ENCODE measurements at places on chromosomes 3 and 15.

DNA sequence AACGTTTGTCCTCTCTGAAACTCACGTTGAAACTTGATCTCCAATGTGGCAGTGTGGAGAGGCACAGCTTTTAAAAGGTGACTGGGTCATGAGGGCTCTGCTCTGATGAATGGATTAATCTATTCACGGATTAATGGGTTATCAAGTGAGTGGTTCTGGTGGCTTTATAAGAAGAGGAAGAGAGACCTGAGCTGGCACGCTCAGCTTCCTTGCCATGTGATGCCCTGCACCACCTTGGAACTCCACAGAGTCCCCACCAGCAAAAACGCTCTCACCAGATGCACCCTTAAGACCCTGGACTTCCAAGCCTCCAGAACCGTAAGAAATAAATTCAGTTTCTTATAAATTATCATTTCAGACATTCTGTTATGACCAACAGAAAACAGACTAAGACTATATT lies 2.6 kb downstream of the PPP1R2 start:
- no peak for DNase-seq

DNA sequence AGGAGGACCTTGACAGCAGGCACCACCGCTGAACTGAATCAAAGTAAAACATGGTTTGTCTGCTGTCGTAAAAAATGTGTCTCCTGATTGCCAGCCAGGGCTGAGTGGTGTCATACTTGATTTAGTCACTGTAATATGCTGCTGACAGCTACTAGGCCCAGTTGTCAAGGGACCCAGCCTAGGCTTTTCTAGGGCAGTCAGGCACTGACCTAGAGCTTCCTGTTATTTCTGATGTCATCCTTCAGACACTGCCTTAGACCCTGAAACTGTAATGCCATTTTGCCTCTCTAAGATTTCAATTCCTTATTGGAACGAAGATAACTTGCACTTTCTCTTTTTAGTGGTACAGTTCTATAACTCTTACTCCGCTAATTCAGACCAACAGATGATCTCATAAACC lies 2.6 kb upstream of the MRPL3 start:
- no peak for DNase-seq

GRCh38 chr3:182802413-182803390 lies 9.4 kb downstream of the ATP11B start:
- no peak for DNase-seq

DNA sequence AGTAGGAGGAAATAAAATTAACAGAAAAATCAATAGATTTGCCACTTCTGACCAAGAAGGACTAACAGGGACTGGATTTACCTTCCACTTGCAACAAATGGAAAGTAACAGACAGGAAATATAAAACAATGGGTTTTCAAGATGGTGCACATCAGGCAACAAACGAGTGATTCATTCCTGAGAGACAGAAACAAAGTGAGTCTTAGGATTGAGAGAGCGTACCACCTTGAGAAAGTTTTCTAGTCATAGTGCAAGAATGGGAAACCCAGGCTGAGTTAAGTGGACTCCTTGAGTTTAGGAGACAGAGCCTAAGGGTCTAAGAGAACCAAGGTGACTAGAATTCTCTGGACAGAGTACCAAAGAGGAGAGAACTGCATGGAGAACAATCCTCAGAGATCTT lies 101.7 kb downstream of the PPP2R3A start:
- DNase-seq, result no peak

- DNase-seq, result no peak
Observed at GRCh38 chr3:169044331-169045113, 619.0 kb downstream of the MECOM start.

DNA sequence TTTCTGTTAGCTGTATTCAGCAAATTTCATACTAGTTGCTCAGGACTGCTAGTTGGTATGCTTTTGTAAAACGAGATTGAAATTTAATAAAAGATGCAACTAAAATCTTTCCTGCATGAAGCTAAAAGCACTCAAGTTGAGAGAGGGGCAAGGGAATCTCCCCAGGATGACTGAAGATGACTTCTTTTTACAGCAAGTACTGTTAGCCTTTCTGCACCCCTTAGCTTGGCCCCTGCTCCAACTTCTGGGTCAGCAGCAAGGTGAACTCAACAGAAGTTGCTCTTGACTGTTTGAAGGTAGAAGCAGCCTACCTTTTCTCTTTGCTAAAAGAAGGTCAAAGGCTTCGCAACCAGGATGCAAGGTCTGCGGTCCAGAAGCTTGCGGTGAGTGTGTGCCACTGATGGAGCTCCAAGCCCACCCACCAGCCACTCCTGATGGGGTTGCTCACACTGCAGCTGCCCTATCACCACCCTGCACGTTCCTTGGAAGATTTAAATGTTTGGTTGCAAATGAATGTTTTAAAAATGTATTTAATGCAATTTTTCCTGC lies 32.5 kb downstream of the NME9 start:
- no peak for DNase-seq

- no peak for DNase-seq
Observed at GRCh38 chr3:197561926-197562325, 6.2 kb upstream of the BDH1 start.

- no peak for DNase-seq
Observed at GRCh38 chr15:22240403-22240802, 160.1 kb downstream of the OR4M2 start.

GRCh38 chr3:137008976-137009375 lies 51.2 kb downstream of the IL20RB start:
- no peak for DNase-seq

DNA sequence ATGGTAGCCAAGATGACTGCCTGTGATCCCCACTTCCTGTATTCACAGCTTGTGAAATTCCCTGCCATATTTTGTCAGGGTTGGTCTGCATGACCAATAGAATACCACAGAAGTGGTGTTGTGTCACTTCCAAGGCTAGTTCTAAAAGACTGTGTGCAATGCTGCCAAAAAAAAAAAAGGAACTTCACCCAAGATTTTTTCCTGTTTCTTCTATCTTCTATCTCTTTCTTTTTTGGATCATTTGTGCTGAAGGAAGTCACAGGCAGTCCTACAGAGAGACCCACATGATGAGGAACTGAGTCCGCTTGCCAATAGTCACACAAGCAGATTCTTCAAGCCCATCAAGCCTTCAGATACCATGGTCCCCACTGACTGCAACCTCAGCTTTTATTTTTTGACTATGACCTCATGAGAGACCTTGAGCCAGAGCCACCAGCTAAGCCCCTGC lies 18.1 kb upstream of the RAF1 start:
- no peak for DNase-seq

GRCh38 chr3:180180795-180181194 lies 144.1 kb upstream of the PEX5L start:
- no peak for DNase-seq

GRCh38 chr3:18825665-18826064 lies 322.6 kb upstream of the KCNH8 start:
- DNase-seq, result no peak

DNA sequence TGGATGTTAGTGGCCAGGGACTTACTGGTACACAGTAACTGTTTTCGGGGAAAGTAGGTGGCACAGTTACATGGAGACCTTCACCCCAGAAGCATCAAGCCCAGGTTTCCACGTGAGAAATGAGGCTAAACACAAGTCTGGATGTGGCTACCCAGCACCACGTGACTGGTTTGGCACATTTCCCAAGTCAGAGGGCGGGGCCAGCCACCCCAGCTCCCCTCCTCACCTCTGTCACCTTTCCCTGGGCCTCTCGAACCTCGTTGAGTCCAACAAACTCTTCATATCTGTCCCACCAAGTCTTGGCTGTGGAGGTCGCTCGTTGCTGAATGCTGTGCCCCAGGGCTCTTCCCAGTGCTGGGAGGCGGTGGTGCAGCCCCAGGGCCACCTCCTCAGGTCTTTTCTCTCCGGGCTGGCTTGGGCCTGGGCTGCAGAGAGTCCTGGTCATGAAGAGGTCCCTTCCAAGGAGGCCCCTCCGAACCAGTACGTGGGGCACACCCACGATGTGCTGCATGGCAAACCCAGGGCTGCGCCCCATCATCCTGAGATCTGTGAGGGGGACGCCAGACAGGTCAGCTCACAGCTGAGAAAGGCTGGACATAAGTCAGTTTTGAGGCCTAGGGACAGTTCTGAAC lies 4.8 kb upstream of the PLXNB1 start:
- no peak for DNase-seq

DNA sequence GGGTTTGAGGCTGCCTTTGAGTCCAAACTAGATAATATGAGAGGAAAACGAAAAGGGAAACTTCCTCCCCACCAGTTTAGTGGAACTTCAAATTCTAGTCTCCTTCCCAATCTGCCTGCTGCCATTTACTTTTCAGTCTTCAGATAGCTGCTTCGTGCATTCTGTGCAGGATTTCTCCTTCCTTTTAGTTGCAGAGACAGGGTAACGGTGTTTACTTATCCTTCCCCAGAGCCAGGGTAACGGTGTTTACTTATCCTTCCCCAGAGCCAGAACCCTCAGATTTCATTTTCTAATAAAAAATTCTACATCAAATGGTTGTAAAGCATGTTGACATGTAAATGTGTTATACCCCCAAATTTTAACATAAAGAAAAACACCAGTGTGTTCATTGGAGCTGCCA lies 282.6 kb downstream of the VPS13C start:
- no peak for DNase-seq

Measured in left hindlimb (tissue), 1 donor.